ENCODE measurements at places on chromosomes 5 and 9.

- DNase-seq: no peak
These were observed 335.7 kb downstream of the PRELID2 start for GRCh38 chr5:145499483-145499882.

GRCh38 chr9:116716438-116716837 is 29.3 kb downstream of the TRIM32 start:
- DNase-seq: no peak

- no peak for DNase-seq
These were observed 251.7 kb downstream of the PAPPA start for GRCh38 chr9:116405321-116405720.

GRCh38 chr9:68706363-68707201 is 1.5 kb downstream of the PIP5K1B start:
- DNase-seq: no peak

DNA sequence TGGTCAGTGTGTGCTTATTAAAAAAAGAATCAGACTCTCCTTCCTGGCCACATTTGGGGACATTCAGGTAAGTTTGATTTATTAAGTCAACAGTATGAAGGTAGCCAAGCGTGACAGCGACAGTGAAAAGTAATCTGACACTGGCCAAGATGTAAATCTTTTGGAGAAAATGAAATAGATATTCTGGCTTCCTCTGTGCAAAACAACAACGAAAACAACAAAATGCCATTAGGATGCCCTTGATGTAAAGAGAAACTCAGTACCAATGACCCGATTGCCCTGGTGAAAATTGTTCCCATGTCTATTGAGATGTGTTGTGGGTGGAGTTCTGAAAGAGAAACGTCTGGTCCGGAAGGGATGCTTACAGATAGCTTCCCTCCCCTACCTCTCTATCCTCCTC is 267.8 kb downstream of the MAT2B start:
- DNase-seq: no peak

DNA sequence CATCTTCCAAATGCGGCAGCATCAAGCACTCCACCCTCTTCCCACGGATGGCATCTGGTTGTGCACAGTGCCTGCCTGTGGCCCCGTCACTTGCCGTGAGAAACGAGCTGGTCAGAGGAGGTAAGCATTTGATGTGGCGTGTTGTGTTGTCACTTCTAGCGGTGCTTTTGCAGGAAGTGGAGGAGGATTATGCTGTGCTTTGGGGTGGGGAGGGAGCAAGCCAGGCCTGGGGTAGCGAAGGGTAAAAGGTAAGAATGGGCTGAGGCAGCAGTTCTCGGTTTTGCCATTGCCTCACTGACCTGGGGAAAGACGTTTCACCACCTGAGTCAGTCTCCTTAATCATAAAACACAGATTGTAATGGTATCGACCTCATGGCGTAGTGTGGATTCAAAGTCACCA is 2.3 kb upstream of the POMT1 start:
- peak; percentile 65 for DNase-seq

- no peak for DNase-seq
These were observed 41.4 kb upstream of the DAB2IP start for GRCh38 chr9:121609822-121610637.

GRCh38 chr5:42074353-42074752 is 149.3 kb downstream of the FBXO4 start:
- DNase-seq: no peak

DNA sequence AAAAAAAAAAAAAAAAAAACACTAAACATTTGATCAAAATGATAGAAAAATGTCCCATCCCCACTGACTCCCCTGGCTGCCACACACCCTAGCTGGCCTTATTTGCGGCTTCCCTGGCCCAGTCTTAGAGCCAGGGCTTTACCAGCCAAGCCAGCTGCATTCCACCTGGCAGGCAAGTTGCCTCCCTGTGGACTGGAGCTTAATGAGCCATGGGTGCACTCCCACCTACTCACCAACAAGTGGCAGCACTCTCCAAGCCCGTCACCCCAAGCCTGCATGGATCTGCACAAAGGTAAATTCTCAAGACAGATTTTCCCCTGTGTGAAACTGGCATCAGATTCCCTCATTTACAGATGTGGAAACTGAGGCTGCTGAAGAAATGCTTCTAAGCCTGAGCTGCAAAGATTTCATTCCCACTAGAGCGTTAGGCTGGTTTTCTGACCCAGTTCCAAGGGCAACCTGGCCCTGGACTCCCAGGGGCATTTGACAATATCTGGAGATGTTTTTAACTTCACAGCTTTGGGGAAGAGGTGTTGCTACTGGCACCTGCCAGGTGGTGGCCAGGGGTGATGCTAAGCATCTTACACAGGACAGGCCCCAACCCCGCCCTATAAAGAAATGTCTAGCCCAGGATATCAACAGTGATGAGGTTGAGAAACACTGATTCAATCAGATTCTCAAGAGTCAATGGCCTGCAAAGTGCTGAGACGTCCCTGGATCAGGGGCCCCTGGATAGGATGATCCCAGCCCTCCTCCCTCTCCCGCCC is 21.9 kb upstream of the VDAC1 start:
- peak; percentile 27 for DNase-seq

- no peak for DNase-seq
These were observed 2.5 kb downstream of the MGAT1 start for GRCh38 chr5:180799902-180800801.

GRCh38 chr9:133031496-133031911 is 707 bp downstream of the GTF3C5 start:
- DNase-seq: no peak

DNA sequence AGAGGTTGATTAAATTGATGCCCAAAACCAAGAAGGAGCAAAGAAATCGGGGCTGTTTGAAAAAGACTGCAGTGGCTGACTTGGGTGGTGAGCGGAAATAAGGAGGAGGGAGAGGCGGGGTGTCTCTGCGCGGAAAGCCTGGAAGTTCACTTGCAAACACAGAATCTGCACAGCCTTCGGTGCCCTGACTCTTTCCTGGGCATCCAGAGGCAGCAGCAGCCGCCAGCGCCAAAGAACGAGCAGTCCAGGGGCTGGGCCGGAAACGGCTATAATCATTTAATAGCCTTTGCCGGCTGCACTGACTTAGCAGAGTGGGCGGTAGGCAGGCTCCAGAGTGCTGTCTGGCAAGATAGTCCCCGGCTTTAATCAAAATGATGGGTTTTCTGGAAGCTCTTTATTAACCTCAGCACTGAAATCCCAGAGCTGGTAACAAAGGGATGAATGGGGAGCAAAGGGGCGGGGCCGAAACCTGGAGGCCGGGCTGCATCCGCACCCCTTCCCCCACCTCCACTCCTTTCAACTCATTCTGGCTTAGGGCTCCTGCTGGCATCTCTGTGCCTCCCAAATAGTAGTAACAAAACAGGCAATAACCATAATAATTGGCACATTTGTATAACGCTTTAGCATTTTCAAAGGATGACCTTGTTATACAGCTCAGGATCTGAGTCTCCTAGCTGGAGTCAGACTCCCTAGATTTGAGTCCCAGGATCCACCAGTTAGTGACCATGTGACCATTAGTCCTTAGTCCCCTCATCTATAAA is 35.7 kb downstream of the PCDHAC2 start:
- DNase-seq: no peak

DNA sequence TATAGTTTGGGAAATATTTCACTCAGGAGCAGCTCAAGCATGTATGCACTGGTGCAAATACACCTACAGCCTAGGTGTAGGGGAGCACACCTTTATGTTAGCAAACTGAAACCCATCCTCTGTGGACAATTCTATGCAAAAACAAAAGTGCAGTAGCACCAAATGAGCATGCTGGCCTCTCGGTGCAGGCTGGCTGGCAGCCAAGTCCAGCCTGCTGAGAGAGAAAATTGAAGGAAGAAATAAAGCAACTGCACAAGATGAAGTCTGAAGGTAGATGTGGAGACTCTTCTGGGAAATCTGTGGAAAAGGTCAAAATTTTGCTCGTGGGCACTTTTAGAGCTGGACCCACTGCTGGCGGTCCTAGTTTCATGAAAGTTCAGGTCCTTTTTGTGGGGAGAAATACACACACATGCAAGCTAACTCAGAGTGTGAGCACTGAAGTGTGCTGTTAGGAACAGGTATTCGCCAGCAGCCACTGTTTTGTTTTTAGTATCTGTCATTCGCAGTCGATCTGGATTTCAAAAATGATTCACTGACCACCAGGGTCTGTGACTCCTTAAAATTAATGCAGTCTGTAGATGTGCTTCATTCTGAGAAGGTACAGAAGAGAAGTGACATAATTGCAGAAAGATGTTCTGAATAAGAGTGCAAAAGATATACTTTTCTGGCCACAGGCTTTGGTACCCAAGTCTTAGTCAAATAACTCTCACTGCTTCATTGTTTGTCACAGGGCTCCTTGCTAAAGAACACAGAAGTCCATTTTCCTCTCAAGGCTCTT is 281.7 kb downstream of the PARP8 start:
- no peak for DNase-seq

DNA sequence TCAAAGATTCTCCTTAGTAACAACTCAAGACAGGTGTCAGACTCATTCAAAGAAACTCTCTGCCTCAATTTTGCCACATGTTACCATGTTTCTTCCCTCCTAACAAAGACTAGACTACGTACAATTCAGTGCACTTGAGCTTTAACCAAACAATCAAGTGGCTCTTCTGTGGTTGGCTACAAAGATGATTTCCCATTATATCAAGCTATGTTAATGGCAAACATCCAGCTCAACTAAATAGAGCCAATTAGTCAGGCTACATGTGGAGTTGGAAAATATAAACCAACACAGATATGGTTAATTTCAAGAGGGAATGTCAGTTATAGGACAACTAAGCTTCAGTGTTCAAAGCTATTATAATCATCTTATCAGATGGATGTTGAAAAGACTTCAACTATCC is 29.2 kb upstream of the ADRA1B start:
- no peak for DNase-seq

DNA sequence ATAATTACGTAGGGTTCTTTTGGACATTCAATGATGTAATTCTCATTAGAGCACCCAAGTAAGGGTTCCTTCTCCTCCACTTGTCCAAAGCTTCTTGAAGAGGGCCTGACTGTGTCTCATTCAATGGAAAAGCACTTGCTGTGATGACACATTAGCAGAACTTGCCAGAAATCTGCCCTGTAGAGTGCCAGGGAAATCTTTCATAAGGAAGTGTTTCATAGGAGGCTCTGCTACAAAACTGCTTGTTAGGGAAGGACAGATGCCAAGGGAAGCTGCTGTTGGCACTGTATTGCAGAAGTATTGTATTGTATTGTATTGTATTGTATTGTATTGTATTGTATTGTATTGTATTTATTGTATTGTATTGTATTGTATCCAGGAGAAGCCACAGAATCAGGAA is 45.5 kb upstream of the MPDZ start:
- DNase-seq: no peak

GRCh38 chr5:76791461-76791860 is 27.4 kb upstream of the F2RL1 start:
- DNase-seq: no peak

DNA sequence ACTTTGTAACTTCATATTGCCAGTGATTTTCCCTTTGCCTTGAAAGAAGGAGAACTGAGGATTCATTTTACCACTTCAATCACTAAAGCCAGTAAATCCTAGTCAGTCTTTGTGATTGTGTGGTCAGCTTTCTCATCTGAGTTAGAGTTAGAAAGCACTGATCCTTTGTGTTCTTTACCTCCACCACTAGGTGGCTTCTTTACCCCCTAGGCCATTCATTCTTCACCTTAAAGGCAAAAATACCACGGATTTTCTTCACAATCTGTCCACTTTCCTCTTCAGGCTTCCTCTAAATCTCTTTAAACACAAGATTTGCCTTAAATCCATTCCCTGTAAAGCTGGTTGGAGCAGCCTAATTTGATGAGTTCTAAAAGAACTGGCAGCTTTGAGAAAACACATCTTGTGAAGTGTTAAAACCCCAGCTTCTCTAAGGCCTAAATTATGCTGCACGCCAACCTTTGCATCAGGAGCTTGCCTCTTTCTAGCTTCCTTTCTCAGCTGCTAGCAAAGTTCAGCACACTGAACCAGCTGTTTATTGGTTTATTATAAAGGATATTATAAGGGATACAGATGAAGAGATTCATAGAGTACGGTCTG is 20.4 kb downstream of the BDP1 start:
- no peak for DNase-seq

DNA sequence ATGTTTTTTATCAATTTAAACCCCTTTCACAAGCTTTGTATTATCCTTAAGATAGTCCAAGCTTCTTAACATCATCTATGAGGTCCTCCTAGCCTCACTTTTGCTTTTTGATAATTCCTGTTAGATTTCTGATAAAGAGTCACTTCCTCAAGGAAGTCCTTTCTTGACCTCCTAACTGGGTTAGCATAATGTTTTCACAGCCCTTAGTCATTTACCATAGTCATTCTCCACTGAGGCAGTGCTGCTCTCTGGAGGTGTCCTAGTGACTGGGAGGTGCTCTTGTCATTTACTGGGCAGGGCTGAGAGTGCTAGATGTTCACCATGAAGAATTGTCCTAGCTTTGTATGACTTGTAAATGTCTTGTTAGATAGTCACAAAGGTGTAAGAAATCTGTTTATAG is 26.4 kb downstream of the TNPO1 start:
- DNase-seq: no peak

- no peak for DNase-seq
These were observed 69.8 kb upstream of the CCDC112 start for GRCh38 chr5:115366223-115366622.

DNA sequence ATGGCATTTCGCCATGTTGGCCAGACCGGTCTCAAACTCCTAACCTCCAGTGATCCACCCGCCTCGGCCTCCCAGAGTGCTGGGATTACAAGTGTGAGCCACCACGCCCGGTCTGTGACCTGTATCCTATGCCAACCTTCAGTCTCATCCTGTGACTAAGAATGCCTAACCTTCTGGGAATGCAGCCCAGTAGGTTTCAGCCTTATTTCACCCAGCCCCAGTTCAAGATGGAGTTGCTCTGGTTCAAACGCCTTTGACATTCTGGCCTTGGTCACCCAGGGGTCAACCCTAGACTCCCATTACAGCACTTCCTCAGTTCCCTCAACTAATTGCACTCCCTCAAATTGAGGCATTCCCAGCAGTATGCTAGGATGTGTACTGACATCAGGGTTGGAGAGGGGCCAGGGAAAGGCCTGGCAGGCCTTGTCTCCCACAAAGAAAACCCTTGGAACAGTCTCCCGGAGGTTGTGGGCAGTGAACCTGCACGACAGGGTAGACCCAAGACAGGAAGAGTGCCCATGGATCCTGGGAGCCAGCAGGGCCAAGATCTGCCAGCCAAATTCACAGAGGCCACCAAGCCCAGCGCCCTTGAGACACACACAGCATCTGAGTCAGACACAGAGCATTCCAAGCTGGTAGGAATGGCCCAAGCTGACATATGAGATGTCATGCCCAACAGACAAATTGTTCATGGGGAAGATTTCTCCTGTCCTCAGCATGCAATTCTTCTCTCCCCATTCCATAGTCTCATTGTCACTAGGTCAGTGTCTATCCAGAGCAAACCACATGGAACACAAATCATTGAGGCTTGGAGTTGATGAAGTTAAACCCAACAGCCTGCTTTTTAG is 24.9 kb upstream of the SMU1 start:
- DNase-seq: no peak

- no peak for DNase-seq
These were observed 45.2 kb upstream of the NEK6 start for GRCh38 chr9:124212381-124213050.

DNA sequence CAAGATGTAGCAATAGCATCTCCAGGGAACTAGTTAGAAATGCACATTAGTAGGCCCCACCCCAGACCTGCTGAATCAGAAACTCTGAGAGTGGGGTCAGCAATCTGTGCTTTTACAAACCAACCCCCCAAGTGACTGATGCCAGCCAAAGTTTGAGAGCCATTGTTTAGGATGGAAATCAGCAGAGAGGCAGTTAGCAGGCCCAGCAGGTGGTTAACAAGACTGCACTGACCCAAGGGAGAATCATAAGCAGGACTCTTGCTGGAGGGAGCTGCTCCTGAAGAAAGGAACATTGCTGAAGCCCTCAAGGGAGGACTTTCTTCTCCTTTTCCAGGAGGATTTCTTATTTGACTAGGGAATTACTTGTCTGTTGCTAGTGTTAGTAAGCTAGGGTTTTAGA is 74.2 kb upstream of the SLC12A2 start:
- DNase-seq: no peak
